ENCODE measurements at places on chromosomes 11 and 22. TPM values are rescaled to one million over a fixed set of nuclear protein-coding genes. Genes with fewer than 3 reads are reported as not detected.

GRCh38 chr22:38135133-38135706 lies 24.7 kb upstream of the BAIAP2L2 start:
- H3K4me1 ChIP-seq, result no peaks in the 10 kb centered on the region
- no peak overlapping the region for H3K27ac ChIP-seq
- no peak overlapping the region for H3K4me3 ChIP-seq
- no peaks in the 10 kb centered on the region for H3K27me3 ChIP-seq

DNA sequence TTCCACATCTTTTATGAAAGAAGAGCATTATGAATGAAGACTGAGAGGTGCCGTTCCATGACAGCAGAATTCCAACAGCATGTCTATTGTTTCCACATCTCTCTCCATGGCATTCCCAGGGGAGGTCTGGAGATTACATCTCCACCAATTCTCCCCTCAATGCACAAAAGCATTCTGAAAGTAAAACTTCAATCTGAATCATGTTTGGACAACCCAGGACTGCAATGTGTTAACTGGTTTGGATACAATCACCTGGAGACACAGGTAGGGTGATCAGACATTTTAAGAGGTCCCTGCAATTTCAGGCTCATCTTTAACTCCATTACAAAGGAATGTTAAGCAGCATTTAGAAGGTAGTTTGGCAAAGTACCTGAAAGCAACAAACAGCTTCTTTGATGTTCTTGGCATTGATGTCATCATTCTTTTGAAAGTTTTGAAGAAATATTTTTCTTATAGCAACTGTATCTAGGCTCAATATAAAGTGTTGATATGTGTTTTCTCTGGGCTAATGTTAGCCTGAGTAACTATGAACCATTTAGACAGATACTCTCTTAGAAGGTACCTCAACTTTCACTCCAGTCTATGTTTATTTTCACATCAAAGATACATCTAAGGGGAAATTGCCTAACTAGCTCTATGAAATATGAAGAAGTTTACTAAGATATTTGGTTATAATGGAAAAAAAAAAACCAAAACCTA lies 181.4 kb upstream of the MTMR2 start:
- H3K36me3 ChIP-seq, result peaks cover 1% of the 10 kb centered on the region
- no peak overlapping the region for H3K4me3 ChIP-seq
- H3K27ac ChIP-seq, result no peak overlapping the region

GRCh38 chr11:34907934-34908593 lies 8.1 kb downstream of the APIP start:
- H3K27ac ChIP-seq, result no peak overlapping the region
- no peak overlapping the region for H3K4me3 ChIP-seq
- H3K4me1 ChIP-seq, result peaks cover 8% of the 10 kb centered on the region
- DNase-seq, result no peak
- peaks cover 5% of the 10 kb centered on the region for H3K36me3 ChIP-seq

Gene ANGPTL5
- polyA plus RNA-seq, result not detected

Data from B cell (primary cell).